ENCODE measurements at places on chromosomes 2 and 18.
A peak's percentile ranks its signal among the peaks of the same experiment; 100 is the strongest.

DNA sequence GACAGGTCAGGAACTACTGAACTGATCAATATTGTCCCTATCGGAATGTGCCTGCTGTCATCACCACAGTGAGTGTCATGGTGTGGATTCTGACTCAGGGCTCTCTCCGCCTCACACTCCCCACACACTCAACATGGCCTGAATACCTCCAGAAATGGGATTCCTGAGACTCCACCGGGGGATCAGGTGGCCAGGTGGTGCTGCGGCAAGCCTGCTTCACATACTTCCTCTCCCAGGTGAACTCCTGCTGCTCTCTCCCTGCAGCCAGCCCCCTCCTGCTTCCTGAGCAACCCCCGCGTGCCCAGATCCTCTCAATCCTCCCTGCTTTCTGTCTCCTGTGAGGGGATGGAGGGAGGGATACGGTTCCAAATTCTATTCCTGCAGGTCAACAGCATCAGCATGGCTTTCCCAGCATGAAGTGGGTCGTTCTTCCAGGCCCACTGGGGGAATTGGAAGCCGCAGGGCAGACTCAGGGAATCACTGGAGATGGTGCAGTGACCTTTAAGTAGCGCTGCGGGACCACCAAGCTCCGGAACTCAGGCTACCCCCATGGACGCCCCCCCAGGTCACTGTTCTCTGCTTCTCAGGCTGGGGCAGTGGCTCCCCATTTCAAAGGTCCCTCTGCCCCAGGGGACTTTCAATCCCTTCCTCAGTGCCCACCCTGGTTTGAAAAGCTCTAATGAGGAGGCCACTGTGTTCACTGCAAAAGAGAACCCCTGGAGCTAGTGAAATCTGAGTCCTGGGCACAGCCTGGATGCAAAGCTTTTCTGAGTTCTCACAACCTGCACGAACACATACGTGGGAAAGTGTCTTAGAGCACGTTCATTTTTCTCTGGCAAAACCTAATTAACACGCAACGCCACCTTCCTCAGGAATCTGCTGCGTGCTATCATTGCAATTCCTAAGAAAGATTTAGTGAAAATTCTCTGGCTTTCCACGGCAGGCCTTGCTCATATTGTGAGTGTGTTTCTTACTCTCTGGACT is 168.4 kb downstream of the ZFP36L2 start:
- peak; percentile 31 for DNase-seq

- DNase-seq: no peak
Observed at GRCh38 chr2:186772579-186772978, 76.4 kb downstream of the ZSWIM2 start.

DNA sequence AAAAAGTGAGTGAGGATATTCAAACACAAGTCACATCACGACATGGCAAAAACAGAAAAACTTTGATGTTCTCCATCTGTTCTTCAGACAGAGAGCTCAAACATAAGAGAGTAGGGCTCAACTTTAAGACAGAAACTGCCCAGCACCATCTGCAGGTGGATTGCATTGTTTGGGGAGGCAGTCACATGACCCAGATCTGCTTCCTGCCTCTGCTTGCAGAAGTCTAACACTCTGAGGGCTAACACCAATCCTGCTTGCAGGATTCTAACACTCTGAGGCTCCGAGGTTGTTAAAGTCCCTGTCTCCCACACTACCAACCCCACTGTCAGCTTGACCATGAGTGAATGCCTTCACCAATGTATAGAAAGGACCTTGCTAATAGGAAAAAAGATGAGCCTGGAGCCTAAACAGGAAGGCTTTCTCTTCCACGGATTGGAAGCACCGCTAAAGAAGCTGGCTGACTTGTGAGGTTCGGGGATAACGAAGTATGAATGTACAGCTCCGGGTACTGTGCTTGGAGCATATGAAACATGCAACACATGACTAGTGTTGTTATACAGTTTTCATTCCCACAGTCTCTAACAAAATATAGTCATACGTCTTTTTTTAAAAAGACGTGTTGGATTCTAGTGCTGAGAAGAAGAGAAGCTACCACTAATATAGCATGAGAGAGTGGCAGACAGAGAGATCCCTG is 176.6 kb upstream of the CREB1 start:
- no peak for DNase-seq

DNA sequence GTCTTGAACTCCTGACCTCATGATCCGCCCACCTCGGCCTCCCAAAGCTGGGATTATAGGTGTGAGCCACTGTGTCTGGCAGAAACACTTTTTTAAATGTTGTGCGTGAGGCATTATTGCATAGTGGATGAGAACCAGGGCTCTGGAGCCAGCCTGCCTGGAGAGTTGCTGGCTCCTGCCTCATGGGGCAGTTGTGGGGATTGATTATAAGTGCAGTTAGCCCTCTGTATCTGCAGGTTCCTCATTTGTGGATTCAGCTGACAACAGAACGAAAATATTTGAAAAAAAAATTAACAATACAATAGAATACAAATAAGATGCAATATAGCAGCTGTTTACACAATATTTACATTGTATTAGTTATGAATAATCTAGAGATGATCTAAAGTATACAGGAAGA is 129.4 kb upstream of the EML6 start:
- no peak for DNase-seq

GRCh38 chr2:173984866-173985604 is 19.9 kb upstream of the SP3 start:
- DNase-seq: no peak

- DNase-seq: no peak
Observed at GRCh38 chr2:96866149-96866548, 3.7 kb downstream of the SEMA4C start.

DNA sequence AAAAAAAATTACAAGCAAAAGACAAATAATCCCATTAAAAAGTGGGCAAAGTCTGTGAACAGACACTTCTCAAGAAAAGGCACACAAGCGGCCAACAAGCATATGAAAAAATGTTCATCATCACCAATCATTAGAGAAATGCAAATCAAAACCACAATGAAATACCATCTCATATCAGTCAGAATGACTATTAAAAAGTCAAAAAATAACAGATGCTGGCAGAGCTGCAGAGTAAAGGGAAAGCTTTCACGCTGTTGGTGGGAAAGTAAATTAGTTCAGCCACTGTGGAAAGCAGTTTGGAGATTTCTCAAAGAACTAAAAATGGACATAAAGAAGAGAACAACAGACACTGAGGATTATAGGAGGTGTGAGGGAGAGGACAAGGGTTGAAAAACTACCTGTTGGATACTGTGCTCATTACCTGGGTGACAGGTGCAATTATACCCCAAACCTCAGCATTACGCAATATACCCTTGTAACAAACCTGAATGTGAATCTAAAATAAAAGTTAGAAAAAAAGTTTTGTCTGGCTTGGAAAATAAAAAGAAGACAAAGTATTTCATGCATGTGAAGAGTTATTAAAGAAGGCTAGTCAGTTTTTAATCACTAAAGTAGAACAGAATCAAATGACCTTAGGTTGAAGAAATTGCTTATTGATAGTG is 8.7 kb upstream of the ACSL3 start:
- no peak for DNase-seq

DNA sequence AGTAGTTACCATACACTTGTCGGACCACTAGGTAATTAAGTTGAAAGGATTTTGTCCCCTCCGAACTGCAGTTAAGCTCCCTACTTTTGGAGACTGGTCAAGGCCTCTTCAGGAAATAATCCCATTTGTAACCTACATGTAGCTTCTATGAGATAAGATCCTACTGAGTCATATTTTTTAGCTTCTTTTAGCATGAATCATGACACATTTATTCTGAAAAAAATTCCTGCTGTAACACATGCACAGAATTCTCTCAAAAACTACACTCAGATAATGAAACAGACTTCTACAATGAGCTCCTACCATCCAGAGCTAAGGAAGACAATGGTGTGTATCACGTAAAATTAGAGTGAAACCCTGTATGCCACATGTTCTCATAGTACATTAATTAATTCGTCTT is 100.7 kb upstream of the CCDC195 start:
- no peak for DNase-seq

- no peak for DNase-seq
Observed at GRCh38 chr2:206814498-206814897, 49.1 kb downstream of the FASTKD2 start.

DNA sequence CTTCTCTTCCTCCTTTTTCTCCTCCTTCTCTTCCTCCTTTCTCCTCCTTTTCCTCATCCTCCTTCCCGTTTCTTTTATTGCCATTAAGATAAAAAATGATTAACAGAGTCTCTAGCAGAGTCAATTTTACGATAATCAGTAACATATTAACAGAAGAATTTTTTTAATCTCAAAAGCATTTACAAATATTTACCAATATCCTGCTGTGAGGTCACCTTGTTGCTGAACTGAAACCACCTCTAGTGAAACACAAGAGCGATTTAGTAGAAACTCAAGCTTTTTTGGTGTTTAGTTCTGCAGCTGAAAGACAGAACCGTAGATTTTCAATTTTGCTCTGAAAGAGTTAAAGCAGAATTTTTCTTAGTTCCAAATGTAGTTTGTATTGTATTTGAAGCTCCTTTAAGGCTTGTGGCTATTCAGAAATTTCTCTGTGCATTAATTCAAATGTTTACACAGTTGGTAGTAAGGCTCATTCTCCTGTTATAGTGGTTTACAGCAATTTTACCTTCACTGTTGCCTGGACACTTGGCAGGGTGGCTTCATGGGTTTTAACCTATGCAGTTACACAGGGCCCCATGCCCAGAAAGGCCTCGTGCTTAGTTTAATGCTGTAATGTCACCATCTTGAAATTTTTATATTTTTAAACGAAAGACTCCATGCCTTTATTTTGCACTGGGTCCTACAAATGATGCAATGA is 1106.6 kb upstream of the FAM98A start:
- DNase-seq: no peak

All from ELF-1 (cell line).